ENCODE measurements at places on chromosomes 13 and 19.

DNA sequence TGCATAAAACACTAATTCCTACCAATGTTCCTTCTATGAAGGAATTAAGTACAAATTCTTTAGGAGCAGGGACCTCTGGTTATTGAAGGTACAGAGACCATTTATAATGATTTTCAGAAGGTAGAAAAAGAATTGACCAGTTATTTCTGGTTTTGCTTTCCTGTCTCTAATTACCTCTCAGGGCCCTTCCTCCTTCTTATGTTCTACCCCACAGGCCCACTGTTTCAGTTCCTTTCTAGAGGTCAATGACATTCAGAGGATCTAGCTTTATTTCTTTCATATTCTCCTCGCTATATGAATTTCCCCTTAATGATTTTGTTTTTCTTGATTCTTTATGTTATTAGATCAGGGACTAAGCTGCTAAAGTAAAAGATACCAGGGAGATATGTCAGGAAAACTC is 345.0 kb upstream of the SPRY2 start:
- DNase-seq: no peak

GRCh38 chr13:40116008-40116407 is 460.5 kb downstream of the COG6 start:
- DNase-seq: peak; percentile 8

DNA sequence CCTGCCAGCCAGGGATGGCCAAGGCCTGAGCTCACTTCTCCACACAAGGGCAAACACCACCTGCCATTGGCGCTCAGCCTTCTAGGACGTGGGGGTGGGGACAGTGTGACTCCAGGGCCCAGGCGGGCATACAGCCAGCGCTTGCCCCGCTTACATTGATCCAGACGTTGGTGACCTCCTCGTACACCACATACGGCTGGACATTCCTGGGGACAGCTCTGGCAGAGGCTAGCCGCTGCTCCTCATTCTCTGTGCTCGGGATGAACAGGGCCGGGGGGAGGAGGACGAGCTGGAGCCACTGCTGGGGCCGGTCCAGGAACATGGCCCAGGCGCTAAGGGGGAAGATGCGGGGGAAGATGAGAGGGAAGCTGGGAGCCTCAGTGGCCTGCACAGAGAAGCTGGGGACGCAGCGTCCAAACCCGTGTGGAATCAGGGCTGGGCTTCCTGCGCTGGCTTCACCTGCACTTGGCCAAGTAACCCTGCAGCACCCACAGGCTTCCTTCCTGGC is 25.1 kb upstream of the MYDGF start:
- DNase-seq: no peak

DNA sequence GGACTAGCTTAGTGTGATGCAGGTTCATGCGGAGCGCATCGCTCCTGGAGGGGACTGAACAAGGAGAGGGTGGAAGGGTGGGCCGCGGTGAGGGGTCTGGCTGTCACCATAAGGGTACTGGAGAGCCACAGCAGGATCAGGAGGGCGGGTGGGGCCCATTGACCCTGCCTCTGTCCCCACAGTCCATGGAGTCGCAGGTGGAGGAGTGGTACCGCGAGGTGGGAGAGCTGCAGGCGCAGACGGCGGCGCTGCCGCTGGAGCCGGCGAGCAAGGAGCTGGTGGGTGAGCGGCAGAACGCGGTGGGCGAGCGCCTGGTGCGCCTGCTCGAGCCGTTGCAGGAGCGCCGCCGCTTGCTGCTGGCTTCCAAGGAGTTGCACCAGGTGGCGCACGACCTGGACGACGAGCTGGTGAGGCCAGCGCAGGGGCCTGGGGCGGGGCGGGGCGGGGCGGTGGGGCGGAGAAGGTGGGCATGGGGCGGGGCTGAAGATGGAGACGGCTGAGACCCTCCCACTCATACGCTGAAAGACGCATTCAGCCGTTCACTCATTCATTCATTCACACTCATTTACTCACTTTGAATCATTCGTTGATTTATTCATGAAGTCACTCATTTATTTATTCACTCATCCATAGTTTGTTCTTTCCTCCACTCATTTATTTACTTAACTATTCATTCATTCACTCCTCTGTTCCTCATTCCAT is 27.5 kb upstream of the SHKBP1 start:
- DNase-seq: peak; percentile 66
